ENCODE measurements at places on chromosomes 13 and 19.

GRCh38 chr13:106958621-106959048 lies 390.7 kb upstream of the ARGLU1 start:
- DNase-seq = no peak

- DNase-seq = no peak
These were observed at the start of gene CPT1C for GRCh38 chr19:49690656-49691242. TSS of gene CPT1C (plus strand) at chr19:49691116. CDS start at chr19:49692253, 1,137 bp downstream.

DNA sequence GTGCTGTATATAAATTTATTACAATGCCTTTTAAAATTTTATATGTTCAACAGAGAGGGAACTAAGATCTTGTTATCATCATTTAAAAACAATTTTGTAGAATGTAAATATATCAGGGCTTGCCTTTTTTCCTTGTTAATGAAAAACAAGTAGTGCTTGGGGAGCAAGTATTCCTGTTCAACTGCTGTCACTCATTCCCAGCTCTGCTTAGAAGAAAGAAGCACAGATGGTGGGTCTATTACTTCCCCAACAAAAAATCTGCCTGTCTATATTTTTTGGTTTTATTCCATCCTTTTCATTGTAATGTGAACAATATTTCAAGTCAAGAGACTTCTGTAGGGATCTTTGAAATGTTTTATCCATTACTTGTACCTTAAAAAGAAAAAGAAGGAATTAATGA lies 503.9 kb downstream of the GPC5 start:
- no peak for DNase-seq

- DNase-seq = no peak
These were observed 7.9 kb upstream of the ZNF726 start for GRCh38 chr19:23906835-23907234.

DNA sequence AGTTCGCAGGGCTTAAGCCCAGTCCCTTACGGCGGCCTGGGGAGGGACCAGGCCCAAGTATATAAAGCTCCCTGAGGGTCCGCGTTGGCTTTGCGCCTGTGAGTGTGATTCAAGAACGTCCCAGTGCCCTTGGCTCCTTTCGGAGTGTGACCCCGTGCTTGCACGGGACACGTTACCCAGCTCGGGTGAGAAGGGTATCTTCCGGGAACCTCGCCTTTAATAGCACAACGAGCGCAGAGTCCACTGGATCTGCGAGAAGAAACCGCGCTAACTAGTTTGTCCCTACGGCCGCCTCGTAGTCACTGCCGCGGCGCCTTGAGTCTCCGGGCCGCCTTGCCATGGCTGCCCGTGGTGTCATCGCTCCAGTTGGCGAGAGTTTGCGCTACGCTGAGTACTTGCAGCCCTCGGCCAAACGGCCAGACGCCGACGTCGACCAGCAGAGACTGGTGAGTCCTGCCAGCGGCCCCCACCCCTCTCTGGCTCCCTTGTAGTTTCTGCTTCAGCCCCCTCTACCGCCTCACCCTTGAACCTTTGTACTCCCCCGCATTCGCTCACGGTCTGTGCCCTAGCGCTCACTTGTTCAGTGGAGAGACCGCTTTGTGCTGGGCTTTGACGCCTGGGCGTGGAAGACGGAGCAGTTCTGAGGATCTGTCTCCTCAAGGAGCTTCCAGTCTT lies at the start of gene DNAJC15:
Gene DNAJC15 (plus strand): TSS at position 298 of the 675 bp plus-strand sequence. CDS start 41 bp downstream, at position 339.
- peak; percentile 73 for DNase-seq

- DNase-seq = no peak
These were observed 8.4 kb upstream of the UPF3A start for GRCh38 chr13:114272977-114273376.

DNA sequence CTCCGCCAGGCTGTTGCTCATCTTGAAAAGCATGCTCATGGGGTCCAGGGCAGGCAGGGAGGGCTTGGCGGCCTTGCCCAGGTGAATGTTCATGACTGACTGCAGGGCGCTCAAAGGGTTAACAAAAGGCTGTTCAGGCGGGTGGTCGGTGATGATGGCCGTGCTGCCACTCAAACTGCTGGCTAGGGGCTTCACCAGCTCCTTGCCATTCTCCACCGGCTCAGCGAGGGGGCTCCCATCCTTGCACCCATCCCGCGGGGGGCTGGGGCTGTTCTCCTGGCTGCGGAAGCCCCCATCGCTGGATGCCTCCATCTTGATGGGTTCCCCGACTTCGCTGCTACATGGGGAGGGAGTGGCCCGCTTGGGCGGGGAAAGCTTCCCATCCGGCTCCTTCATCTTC lies 71.7 kb downstream of the TSHZ3 start:
- no peak for DNase-seq

DNA sequence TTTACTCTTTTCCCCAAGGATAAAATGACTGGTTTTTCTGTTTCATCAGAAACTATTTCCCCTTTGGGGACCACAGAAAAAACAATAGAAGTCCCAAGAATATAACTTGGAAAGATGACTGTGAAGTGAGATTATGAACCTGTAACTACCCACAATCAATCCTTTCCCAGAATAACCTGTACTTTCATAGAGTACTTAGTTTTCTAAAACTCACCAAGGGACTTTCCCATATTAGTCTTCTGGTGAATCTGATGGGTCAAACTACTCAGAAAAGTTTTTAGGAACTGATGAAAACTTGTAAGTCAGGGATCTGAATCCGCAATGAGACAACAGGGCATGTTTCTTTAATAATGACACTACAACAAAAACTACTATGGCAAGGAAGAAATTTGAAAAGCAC lies 62.6 kb downstream of the STK24 start:
- no peak for DNase-seq

DNA sequence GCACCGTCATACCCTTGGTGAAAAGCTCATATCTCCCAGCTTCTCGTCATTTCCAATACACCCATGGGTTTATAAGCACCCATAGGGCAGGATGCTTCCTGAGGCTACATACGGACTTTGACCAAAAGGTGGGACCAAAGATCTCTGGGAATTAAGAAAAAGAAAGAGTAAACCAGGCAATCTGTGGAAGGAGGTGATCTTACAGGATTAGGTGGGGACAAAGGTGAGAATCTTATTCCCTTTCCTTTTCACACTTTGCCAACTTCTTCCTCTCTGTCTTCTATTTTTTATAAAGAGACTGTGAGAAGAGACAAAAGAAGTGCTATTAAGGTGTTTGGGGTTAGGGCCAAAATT lies 172.0 kb downstream of the DLEU7 start:
- DNase-seq = no peak

GRCh38 chr13:30045916-30046704 lies 195.7 kb upstream of the UBL3 start:
- DNase-seq = no peak

DNA sequence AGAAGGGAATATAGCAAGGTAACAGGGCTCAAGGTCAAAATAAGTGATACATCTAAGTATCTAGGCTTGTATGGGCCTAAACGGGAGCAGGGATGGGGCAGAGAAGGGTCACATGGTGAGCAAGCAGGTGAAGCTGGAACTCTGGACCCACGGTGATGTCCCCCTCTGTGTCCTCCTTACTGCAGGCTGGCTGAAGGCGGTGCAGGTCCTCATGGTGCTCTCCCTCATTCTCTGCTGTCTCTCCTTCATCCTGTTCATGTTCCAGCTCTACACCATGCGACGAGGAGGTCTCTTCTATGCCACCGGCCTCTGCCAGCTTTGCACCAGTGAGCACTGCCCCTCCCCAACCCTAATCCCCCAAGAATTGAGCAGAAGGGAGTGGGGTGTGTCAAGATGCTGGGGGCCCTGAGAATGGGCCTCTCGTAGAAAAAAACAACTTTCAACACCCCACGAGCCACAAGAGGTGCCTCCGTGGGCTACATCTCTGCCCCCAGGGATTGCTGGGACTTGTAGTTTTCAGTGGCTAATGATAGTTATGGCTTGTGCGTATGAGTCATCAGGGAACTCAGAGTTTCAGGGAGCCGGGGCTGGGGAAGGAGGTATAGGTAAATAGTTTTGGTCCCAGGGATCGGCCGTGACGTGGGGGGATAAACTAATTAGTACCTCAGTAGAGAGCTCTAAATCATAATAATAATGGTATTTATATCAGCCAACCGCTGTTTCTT lies 4.0 kb downstream of the EMP3 start:
- DNase-seq = peak; percentile 60

DNA sequence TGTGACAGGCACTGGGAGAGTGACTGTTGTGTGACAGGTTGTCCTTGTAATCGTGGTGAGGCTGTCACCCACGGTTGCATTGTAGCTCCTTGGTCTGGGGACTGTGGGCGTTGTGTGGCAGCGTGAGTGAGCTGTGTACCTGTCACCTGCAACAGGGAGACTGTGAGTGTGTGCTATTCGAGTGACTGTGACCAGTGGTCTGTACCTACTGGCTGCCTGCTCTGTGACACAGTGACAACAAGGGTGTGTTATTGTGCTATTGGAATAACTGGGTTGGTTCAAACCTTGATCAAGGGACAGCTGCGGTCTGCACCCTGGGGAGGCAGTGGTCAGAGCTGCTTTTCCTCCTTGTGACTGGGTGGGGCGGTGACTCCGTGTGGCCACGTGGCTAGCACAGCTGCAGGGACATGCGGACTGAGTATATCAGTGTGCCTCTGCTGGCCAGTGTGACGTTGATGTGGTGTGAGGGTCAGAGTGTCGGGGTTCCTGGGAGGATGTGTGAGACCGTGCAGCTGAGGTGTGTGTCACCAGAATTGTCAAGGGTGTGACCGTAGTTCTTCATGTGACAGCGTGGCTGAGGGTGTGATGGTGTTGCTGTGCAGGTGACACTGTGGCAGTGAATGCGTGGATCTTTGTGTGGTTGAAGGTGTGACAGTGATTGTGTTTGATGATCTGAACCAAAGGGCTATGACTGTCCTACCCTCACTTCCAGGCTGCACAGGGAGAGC lies 10.1 kb upstream of the NFIX start:
- peak; percentile 82 for DNase-seq

GRCh38 chr13:97367016-97367822 lies 66.8 kb upstream of the RAP2A start:
- DNase-seq = no peak

GRCh38 chr13:50711996-50712395 lies 131.5 kb downstream of the DLEU7 start:
- DNase-seq = no peak

DNA sequence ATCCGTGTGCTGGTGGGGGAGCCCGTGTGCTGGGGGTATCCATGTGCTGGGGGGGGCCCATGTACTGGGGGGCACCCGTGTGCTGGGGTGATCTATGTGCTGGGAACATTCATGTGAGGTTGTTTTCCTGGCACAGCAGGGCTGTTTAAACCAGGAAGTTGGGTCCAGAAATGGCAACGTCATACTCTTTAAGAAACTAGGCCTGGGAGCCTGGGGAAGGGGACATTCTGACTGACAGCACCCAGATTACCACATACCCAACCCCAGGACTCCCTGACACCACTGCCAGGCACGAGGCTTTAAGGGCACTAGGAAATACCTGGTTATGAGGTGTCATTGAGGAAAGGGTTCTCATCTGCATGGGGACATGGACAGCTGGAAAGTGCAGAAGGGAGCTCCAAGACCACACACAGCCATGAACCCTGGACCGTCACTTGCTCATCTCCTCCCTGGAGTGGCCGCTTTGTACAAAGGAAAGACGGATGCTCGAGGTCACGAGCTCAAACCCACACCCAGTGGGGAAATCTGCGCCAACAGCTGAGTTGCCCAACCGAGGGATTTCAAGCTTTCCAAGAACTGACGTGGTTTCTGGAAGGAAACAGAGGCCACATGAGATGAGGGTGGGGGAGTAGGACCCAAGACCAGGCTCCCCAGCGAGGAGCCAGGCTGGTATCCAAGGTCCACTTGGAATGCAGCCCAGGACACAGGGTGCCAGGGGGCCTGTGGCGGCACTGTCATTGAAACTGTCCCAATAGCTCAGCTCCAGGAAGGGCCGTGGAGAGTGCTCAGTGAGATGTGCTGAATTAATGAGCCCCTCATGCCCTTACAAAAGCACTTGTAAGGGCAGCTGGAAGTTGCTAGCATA lies 40.9 kb downstream of the RAB20 start:
- no peak for DNase-seq

DNA sequence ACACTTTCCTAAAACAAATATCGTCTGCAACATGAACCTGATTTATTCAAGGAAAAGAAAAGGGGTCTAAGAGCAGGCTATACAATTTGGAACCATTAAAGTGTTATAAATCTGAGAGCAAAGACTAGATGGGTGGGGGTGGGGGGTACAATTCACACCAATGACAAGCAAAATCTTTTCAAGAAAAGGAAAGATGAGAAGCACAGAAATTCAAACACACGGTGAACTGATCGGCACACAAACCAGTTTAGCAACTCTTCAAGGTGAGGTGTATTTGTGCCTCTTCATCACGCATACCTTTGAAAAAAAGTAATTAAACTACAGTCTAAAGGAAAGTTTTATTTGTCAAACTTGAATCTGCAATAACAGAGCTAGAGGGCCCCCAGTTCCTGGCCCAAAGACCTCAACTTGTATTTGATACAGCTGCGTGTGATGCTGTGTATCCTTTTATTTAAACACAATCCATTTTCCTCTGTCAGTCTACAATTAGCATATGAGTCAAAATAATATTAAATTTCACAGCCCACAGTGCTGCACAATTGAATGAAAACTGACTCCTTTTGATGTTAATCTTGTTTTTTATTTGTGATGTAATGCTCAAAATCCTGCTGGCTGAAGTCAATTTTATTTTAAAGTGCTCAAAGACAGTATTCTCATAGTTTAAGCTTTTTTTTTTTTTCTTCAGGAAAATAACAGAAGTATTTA lies 14.2 kb downstream of the EFNB2 start:
- DNase-seq = no peak

DNA sequence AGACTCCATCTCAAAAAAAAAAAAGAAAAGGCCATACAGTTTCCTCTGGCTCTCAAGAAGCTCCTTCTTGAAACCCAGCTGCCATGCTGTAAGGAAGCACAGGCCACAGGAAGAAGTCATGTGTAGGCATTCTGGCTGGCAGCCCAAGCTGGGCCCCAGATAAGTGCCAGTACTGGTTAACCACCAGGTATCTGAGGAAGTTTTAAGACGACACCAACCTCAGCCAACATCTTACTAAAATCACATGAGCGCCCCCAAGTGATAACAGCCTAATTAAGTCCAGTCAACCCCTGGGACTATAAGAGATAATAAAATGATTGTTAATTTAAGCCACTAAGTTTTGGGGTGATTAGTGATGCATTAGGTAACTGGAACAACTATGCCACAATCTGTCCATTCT lies 27.4 kb upstream of the AKT2 start:
- DNase-seq = no peak

- no peak for DNase-seq
These were observed 63.4 kb downstream of the INSR start for GRCh38 chr19:7230826-7231225.

GRCh38 chr19:55678121-55678671 lies 3.2 kb downstream of the EPN1 start:
- no peak for DNase-seq

DNA sequence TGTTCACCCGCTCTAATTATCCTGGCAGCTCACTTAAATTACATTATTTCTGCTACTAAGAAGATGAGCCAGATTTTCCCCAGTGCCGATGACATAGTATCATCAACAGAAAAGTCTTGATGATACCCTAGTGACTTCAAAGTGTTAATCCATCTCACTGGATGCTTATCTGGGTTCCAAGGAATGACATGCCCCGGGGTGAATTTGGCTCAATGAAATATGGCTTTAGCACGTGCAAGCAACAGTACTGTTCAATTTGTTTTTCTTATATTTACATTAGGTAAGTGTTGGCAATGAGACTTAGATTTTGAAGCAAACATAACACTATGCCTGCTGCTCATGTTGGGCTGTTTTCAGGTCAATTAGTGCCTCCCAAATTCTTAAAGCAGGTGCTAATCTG lies 548.2 kb upstream of the SLITRK1 start:
- no peak for DNase-seq

Data from Calu3 (cell line).